ENCODE measurements at places on chromosomes 16 and 17.

- DNase-seq, result no peak
Observed at GRCh38 chr16:66845791-66846221, 1.6 kb downstream of the CA7 start.

DNA sequence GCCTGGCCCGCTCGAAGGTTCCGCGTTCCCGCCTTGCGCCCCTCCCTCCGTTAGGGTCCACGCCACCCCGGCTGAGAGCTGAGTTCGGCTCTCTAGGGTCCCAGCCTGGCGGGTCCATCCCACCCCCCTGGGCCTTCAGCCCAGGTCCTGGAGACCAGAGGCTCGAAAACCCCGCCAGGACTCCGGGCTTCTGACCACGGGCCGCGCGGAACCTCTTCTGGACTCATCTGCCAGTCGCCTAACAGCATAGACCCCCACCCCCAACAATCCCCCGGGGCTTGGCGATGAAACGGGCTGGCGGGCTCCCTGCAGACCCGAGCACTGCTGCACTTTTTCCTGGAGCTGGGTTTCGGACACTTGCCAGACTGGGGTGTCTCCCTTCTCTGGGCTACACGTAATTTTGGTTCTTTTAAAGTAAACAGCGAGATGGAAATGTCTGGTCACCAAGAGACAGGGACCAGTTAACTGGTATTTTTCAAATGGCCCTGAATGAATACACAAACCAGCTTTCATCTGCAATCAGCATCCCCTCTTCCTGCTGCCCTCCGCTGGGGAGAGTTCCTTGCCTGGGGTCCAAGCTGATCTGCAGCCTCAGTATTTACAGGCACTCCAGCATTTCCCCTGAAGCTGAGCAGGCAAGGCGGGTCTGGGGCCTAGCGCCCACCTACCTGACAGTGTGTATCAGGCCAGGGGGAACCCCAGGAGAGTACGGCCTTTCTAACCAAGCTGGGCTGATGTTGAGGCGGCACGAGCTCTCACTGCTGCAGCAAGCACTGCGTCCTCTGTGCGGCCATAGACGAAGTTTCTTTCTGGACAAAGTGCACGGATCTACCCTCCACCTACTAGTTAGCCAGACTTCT, 639 bp upstream of the TRIM65 start:
- no peak for DNase-seq

DNA sequence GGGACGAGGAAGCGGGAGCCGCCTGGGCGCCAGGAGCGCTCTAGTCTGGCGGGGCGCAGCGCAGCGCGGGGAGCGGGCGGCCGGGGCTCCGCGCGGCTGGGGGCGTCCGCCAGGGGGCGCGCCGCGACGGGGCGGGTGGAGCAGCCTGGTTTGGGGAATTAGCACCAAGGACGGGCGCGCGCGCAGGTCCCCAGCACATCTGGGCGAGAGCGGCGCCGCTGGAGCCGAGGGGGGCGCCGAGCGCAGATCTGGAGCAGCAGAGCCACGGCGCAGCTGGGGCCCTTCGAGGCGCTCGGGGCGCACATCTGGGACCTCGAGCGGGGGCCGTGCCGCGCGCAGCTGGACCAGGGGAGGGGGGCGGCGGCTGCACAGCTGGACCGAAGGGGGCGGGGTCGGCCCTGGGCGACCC, at the start of gene NXPH3:
NXPH3 (plus strand) TSS at position 193 of the 409 bp plus-strand sequence. CDS start 349 bp downstream, outside the sequence.
- DNase-seq, result no peak

- DNase-seq, result no peak
Observed at GRCh38 chr17:62855156-62855555, 47.0 kb upstream of the MARCHF10 start.

GRCh38 chr17:8855477-8856204, 11.8 kb downstream of the PIK3R6 start:
- no peak for DNase-seq

- no peak for DNase-seq
Observed at GRCh38 chr17:36657390-36657762, 56.0 kb downstream of the MRM1 start.

DNA sequence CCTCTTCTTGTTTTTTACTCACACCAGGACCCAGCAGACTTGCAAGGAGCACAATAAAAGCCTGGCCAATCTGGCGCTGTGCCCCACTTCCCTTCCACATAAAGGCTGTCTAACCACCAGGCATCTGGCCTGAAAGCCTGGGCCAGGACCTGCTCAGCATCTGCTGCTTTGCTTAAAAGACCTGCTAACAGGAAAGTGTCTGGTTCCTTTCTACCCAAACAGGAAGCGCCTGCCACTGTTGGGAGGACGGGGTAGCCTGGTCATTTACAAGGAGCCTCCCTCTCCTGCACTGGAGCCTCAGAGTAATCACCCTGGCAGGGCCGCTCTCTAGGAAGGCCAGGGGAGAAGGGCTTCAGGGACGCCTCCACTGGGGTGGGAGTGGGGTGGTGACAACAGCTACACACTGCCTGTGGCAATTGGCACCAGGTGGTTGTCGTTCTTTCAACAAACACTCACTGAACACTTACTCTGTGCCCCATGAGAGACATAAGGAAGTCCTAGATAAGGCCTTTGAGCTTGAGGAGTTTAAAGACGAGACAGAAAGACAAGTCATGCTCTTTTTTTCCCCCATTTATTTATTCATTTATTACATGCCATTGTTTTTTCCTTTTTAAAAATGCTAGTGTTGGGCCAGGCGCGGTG, 6.3 kb upstream of the MMP28 start:
- DNase-seq, result no peak
